Pancreas (tissue), 10 donors: ENCODE measurements at places on chromosomes 12 and 14.

DNA sequence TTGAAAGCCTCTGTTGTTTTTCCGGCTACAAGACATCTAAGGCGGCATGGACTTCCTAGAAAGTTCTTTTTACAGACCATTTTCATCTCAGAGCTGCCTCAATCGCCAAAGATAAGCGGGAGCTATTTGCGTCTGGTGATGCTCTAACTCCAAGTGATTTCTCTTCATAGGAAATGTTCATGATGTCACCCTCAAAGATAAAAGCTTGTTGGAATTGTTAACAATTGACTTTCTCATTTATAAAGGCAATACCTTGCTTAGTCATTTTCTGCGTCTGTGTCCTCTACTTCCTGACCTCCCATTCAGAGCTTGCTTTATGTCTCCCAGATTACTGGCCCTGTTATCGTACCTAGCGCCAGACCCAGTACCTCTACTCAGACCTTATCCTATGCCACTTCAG lies 259.0 kb upstream of the G2E3 start:
- H3K27ac ChIP-seq = no peak overlapping the region
- H3K36me3 ChIP-seq = no peaks in the 10 kb centered on the region
- no peaks in the 10 kb centered on the region for H3K4me1 ChIP-seq
- no peak for DNase-seq

DNA sequence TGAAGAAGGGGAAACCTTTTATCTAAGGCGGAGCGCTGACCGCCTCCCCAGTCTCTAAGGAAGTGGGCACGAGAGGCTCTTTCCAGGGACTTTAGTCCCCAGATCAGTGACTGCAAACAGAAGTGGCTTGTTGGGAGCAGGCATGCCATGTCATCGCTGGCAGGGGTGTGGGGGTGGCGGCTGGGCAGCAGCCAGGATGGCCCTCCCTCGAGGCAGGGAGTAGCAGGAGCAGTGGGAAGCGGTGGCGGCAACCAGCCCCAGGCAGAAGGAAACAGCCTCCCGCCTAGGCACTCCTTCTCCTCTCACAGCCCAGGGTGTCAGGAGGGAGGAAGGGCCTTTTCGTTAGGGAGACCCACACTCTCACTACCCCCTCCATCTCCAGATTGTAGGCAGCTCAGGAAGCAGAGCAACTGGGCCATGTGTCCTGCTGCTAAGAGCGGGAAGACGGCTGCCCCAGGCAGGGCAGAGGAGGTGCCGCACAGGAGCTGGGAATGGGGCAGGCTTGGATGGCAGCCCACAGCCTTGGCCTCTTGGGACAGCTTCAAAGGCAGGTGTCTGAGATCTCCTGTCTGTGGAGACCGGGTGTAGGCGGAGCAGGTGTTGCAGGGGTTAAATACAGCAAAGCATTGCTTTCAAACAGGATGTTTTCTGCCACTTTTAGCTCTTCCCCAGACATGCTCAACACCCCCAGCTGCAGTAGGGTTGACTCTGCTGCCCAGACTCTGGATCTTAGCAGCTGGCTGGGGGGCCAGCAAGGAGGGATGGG lies 21.8 kb downstream of the VDR start:
- H3K4me1 ChIP-seq = no peaks in the 10 kb centered on the region
- H3K27me3 ChIP-seq = no peaks in the 10 kb centered on the region

- no peaks in the 10 kb centered on the region for H3K27me3 ChIP-seq
- H3K4me1 ChIP-seq = no peaks in the 10 kb centered on the region
- DNase-seq = no peak
- H3K36me3 ChIP-seq = no peaks in the 10 kb centered on the region
- H3K4me3 ChIP-seq = no peak overlapping the region
Measured at GRCh38 chr14:37411079-37411735, 183.8 kb downstream of the FOXA1 start.

- no peak overlapping the region for H3K4me3 ChIP-seq
- H3K27ac ChIP-seq = no peak overlapping the region
Measured at GRCh38 chr14:70086685-70087379, 101.9 kb downstream of the SLC8A3 start.

DNA sequence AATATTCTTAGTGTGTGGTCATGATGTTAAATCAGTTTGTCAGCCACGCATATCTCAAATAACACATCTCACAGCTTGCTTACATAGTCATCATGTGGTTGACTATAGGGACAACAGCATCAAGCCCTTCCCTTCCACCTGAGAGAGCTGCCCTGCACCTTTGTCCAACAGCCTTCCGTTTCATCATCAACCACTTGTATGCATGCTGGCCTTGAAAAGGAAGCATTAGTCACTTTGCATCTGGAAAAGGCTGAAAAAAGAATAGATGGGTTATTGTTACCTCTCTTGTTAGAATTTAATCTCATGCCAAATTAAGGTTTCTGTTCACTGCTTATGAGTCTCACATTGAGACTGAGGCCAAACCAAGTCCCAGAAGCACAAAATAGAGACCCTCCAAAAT lies 1586.5 kb upstream of the SEL1L start:
- H3K27ac ChIP-seq = no peak overlapping the region
- no peaks in the 10 kb centered on the region for H3K36me3 ChIP-seq
- no peak for DNase-seq
- H3K27me3 ChIP-seq = no peaks in the 10 kb centered on the region
- H3K4me3 ChIP-seq = no peak overlapping the region

DNA sequence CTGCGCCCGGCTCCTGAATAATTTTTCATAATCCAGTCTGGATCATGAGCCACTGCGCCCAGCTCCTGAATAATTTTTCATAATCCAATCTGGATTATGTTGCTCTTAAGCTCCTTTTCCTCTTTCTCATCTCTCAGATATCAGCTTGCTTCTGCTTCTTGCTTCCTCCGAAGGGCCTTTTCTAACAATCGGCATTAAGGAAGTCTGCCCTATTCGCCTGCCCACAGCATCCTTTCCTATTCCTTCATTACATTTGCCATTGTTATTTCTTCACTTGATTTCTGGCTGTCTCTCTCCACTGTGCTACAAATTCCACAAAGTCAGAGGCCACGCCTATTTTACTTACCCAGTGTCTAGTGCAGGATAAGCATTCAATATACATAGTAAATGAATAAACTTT lies 83.5 kb downstream of the TTC7B start:
- H3K27me3 ChIP-seq = no peaks in the 10 kb centered on the region
- H3K36me3 ChIP-seq = no peaks in the 10 kb centered on the region
- no peak overlapping the region for H3K4me3 ChIP-seq
- DNase-seq = no peak

DNA sequence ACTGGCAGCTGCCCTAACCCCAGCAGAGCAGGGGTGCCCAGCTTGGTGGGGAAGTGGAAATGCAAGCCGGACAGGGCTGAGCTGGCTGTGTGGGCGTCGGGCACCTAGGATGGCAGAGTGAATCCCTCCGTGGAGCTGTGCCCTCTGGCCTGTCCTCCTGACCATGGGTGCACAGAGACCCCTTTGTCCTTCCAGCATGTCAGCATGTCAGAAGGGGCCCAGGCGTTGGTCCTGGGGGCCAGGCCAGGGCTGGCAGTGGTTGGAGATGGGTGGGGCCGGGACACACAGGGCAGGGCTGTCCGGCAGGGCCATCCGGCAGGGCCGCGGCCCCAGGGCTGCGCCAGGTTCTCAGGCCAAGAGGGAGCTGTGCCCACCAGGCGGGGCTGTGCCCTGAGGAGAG lies 8.8 kb upstream of the TEX22 start:
- peak overlapping the region; percentile 48 for H3K27ac ChIP-seq
- peaks cover 3% of the 10 kb centered on the region for H3K36me3 ChIP-seq
- no peak overlapping the region for H3K4me3 ChIP-seq
- DNase-seq = peak; percentile 20
- H3K4me1 ChIP-seq = no peaks in the 10 kb centered on the region

- H3K4me3 ChIP-seq = no peak overlapping the region
- H3K27me3 ChIP-seq = no peaks in the 10 kb centered on the region
- no peaks in the 10 kb centered on the region for H3K36me3 ChIP-seq
Measured at GRCh38 chr14:54259821-54260220, 137.0 kb upstream of the CDKN3 start.

GRCh38 chr14:39716987-39717570 lies 284.8 kb upstream of the FBXO33 start:
- H3K4me1 ChIP-seq = no peaks in the 10 kb centered on the region
- H3K27ac ChIP-seq = no peak overlapping the region
- no peak overlapping the region for H3K4me3 ChIP-seq
- DNase-seq = no peak
- H3K36me3 ChIP-seq = no peaks in the 10 kb centered on the region
- no peaks in the 10 kb centered on the region for H3K27me3 ChIP-seq

GRCh38 chr14:36666416-36667206 lies 5.0 kb downstream of the PAX9 start:
- no peak for DNase-seq
- peaks cover 25% of the 10 kb centered on the region for H3K27me3 ChIP-seq

DNA sequence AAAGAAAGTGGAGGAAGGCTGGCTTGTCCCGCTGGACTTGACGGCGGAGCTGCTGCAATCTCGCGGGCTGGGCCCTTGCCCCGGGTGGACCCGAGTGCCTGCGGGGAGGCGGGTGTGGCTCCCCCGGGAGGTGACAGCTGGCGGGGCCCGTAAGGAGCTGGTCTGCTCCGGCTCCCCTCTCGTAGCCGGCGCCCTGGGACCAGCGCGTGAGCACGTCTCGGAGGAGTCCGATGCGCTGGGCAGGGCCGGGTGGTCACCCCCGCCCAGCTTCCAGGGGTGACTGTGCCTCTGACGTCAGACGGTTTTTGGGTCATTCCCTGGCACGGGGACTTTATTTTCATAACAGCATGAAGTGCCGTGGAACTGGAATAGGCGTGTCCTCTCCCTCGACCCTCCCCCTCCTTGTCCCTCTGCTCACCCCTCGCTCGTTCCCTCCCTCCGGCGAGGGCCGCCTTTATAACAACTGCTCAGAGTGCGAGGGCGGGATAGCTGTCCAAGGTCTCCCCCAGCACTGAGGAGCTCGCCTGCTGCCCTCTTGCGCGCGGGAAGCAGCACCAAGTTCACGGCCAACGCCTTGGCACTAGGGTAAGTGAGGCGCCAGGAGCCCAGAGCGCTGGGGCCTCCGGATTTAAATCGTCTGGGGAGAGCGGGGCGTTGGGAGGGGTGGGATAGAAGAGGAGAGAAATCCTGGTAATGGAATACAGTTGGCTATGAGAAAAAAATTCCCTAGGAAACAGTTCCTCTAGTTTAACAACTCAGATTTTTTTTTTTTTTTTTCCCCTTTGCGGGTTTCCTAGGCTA lies at the start of gene GPRC5A:
TSS of gene GPRC5A (plus strand) at position 483 of the 801 bp plus-strand sequence. CDS start 16,688 bp downstream, outside the sequence.
- DNase-seq = peak; percentile 88
- no peaks in the 10 kb centered on the region for H3K27me3 ChIP-seq
- H3K36me3 ChIP-seq = no peaks in the 10 kb centered on the region
- peak within 1 kb of the TSS; percentile 87 for H3K27ac ChIP-seq

- H3K4me3 ChIP-seq = no peak overlapping the region
- H3K27me3 ChIP-seq = no peaks in the 10 kb centered on the region
- DNase-seq = no peak
- H3K4me1 ChIP-seq = no peaks in the 10 kb centered on the region
- no peaks in the 10 kb centered on the region for H3K36me3 ChIP-seq
Measured at GRCh38 chr14:53399057-53399456, 245.9 kb upstream of the DDHD1 start.

DNA sequence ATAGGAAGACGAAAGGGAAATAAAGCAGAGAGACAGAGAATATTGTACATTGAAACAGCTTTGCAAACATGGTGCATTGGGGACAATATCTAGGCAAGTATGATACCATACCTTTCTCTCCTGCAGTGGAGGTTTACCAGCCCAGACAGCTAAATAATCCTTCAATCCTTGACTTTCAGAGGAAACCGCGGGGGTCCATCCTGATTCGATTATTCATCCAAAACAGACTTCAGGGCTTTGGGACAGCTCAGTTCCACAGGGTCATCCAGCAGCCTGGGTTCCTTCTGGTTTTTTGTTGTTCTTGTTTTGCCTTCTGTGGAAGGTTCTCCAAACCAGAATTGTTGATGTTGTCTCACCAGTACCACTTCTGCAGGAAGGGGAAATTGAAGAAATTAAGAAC lies 81.5 kb downstream of the LGR5 start:
- no peak overlapping the region for H3K4me3 ChIP-seq
- no peaks in the 10 kb centered on the region for H3K36me3 ChIP-seq
- no peak overlapping the region for H3K27ac ChIP-seq
- H3K4me1 ChIP-seq = no peaks in the 10 kb centered on the region
- peaks cover 8% of the 10 kb centered on the region for H3K27me3 ChIP-seq
- no peak for DNase-seq

DNA sequence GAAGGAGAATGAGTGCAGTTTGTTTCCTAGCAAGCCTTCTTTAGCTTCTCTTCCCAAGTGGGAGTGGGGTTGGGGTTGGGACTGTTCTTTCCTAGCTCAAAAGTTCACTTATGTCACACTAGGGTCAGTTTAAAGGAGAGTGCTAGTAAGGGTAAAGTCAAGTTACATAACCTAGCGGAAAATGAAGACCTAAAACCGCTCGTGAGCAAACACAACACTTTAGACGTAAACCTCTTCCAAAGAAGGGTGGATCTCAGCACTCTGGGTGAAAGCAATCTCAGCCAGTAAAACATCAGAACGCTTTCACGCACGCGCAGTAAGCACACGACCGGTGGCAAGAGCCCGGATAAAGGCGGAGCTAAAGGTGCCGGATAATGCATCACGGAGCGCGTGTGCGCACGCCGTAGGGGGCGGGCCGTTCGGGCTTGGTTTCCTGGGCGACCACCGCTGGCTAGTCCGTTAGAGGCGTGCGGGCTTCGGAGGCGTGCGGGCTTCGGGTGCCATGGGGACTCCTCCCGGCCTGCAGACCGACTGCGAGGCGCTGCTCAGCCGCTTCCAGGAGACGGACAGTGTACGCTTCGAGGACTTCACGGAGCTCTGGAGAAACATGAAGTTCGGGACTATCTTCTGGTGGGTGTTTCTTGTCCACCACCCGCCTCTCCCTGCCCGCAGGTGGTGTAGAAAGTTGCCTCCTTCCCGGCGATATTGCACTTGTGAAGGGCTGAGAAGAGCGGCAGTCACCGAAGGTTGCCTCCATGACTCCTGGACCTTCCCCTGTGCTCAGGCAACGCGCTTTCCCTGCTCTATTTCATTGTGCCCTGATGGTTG lies at the start of gene SNAPC1:
TSS of gene SNAPC1 (plus strand) at position 462 of the 828 bp plus-strand sequence. CDS start at position 503, 41 bp downstream.
- H3K27me3 ChIP-seq = no peaks in the 10 kb centered on the region
- H3K4me3 ChIP-seq = peak within 1 kb of the TSS; percentile 43
- H3K36me3 ChIP-seq = no peaks in the 10 kb centered on the region
- no peak within 1 kb of the TSS for H3K27ac ChIP-seq

GRCh38 chr12:26370098-26370497 lies 174.7 kb downstream of the SSPN start:
- no peaks in the 10 kb centered on the region for H3K27me3 ChIP-seq
- H3K4me1 ChIP-seq = no peaks in the 10 kb centered on the region
- H3K4me3 ChIP-seq = no peak overlapping the region
- no peak overlapping the region for H3K27ac ChIP-seq

- no peak for DNase-seq
- H3K36me3 ChIP-seq = no peaks in the 10 kb centered on the region
- no peak overlapping the region for H3K4me3 ChIP-seq
- H3K27me3 ChIP-seq = no peaks in the 10 kb centered on the region
Measured at GRCh38 chr12:1619587-1619986, 9.4 kb upstream of the WNT5B start.

GRCh38 chr12:80551897-80552296 lies 107.9 kb downstream of the PTPRQ start:
- H3K27me3 ChIP-seq = no peaks in the 10 kb centered on the region
- no peak overlapping the region for H3K4me3 ChIP-seq
- no peaks in the 10 kb centered on the region for H3K4me1 ChIP-seq
- DNase-seq = no peak
- no peak overlapping the region for H3K27ac ChIP-seq
- H3K36me3 ChIP-seq = no peaks in the 10 kb centered on the region

GRCh38 chr12:7092229-7092985 lies at the start of gene C1R:
Gene C1R (minus strand): TSS chr12:7092445. CDS start chr12:7092388, 57 bp downstream.
- no peak within 1 kb of the TSS for H3K27ac ChIP-seq
- peak; percentile 71 for DNase-seq
- H3K36me3 ChIP-seq = no peaks in the 10 kb centered on the region
- H3K27me3 ChIP-seq = no peaks in the 10 kb centered on the region
- peak within 1 kb of the TSS; percentile 54 for H3K4me3 ChIP-seq
- H3K4me1 ChIP-seq = no peaks in the 10 kb centered on the region

GRCh38 chr12:53495903-53496751 lies 3.1 kb downstream of the MAP3K12 start:
- H3K4me1 ChIP-seq = peaks cover 5% of the 10 kb centered on the region
- no peaks in the 10 kb centered on the region for H3K27me3 ChIP-seq
- no peak for DNase-seq
- peak overlapping the region; percentile 5 for H3K27ac ChIP-seq
- no peaks in the 10 kb centered on the region for H3K36me3 ChIP-seq
